ENCODE measurements at places on chromosomes 12 and 14.

DNA sequence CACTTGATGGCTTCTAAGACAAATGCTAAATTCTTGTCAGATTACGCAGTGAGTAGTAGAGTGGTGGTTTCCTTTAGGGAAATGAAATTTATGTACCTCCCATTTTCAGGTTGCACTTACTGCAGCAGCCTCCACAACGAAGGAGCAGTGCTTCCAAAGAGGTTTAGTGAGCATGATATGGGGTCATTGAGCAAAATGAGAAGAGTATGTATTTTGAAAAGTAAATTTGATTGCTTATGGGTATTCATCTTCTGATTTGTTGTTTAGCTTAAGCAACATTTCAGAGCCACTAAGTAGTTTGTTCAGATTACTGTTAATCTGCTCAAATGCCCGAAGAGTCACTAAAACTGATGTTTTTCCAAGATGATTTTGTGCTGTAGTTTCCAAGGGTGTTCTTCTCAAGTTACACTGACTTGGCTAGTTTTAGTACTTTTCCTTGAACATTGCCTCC is 493.6 kb downstream of the PCNX1 start:
- DNase-seq: no peak

DNA sequence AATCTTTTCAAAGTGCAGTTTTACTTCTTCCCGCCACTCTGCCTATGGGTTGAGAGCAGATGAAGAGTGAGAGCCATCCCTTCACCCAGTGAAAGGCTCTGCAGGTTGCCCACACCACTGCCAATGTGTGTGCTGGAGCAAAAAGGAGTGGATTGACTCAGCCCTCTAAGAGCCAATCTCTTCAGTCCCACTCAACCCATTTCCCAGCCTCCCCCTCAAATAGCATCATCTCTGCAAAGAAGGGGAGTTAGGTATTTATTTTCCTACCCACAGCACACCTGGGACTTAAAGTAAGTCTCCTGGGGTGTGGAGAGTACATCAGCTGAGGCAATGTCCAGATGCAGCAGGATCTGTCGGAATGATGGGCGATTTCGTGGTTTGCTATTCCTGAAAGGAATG is 15.3 kb downstream of the MAP3K12 start:
- DNase-seq: no peak

DNA sequence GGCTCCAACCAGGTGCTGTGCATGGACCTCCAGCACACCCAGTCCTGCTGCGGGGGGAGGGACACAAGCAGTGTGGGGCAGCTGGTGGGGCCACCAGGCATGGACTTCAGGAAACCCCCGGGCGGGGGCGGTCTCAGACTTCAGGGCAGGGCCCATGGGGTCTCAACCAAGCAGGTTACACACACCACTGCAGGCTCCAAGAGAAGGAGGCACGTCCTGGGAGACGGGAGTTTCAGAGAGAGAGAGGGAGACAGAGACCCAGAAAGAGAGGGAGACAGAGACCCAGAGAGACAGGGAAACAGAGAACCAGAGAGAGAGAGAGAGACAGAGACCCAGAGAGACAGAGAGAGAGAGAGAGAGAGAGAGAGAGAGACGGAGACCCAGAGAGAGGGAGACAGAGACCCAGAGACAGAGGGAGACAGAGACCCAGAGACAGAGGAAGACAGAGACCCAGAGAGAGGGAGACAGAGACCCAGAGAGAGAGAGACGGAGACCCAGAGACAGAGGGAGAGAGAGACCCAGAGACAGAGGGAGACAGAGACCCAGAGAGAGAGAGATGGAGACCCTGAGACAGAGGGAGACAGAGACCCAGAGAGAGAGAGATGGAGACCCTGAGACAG is 128.9 kb downstream of the NCOR2 start:
- no peak for DNase-seq

DNA sequence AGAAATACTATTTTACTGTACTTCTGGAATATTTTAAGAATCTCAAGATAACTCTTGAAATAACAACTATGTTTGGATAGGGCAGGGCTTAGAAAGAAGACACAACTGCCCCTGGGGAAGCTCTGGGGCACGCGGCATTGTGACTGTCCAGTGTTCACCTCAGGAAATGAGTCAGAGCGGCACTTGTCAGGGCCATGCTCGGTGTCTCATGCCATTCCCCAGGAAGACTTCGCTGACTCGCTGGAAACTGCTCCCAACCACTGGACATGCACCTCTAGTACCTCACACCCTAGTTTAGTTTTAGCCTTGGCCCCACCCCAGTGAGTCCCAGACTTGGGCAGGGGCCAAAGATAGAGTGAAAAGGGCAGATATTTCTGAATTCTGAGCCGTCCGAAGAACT is 192.0 kb downstream of the TTC7B start:
- DNase-seq: no peak

- DNase-seq: peak; percentile 46
Measured at GRCh38 chr14:74257078-74257940, 18.1 kb downstream of the VSX2 start.

DNA sequence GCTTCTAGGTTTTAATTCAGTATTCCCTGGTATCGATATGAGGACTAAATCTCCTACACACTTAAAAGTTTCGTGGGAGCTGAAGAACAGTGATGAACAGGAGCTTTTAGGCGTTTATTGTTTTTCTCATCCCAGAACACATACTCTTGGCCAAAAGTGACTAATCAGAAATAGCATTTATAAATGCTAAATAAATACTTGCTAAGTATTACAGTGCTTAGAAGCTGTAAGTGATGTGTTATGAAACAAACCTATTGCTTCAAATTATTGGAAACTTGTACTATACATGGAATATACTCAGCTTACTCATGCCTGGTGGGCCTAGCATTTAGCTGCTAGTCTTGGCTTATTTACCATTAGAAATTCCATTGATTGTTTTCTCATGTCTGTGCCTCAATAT is 24.9 kb downstream of the FRS2 start:
- no peak for DNase-seq
